Mesothelial cell of epicardium (in vitro differentiated cells): ENCODE measurements at places on chromosomes 16 and 17.

GRCh38 chr17:5509482-5509881, 23.1 kb downstream of the MIS12 start:
- no peak for DNase-seq

- no peak for DNase-seq
These were observed 16.8 kb downstream of the POLR3E start for GRCh38 chr16:22313876-22314470.

DNA sequence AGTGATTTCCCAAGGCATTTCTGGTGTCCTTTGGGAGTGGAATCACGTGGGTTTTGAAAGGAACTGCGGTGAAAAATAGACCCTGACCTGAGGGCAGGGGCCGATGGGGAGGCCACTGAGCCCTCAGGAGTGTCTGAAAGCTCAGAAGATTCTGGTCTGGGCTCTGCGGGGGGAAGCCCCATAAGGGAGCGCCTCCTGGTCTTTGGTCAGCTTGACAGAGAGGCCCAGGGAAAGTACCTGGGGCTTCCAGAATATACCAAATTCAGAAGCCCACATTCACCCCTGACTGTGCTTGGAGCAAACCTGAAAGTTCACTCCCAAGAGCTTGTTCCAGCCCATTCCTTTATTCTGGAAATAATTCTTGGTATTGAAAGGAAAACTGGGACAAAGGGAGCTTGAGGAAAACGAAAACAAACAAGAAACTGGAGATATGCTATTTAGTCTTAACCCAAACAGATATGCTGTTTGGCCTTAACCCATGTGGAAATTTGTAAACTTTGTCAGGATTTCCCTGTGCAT, 23.2 kb upstream of the NAGLU start:
- no peak for DNase-seq

DNA sequence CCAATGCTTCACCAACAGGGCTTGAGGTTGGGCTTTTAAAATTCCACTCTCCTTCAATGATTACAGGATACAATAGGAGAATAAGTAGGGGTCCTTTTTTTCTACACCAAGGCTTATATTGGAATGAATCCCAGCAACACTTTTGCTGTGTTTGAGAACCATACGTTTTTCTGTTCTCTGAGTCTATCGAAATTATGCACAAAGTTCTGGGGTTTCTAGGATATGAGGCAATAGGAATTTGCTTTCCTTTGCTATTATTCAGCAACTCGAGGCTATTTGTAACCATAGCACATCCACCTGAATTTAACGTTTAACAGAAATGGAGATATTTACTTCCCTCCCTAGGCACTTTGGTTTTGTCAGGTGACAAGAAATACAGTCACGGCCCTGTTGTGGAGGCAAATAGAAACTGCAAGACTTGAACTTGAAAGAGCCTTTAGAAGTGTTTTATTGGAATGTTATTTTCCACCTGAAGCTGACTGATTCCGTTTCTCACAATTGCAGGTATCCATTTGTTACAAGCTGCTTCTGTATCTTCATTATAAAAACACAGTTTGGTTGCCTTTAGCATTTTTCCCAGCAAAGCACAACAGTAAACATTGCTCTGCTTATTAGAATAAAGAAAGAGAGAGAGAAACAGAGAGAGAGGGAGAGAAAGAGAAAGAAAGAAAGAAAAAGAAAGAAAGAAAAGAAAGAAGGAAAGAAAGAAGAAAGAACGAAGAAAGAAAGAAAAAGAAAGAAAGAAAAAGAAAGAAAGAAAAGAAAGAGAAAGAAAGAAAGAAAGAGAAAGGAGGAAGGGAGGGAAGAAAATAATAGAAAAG, 109.6 kb downstream of the HS3ST3A1 start:
- no peak for DNase-seq

DNA sequence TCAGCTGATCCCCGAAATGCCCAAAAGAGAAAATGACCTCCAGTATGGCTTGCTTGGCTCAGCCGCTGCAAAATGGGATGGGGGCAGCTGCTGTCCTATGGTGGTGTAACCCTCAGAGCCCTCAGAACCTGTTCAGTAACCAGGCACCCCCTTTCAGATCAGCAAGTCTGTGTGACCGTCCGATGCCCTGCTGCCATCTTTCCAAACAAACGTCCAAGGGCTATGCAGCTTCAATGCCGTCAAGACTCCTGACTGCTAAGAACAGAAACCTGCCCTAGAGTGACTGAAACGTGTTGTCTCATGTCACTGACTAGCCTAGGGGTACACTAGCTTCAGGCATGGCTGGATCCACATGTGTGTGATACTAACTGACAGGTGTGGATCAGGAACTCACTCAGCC, 70.4 kb downstream of the GNAO1 start:
- DNase-seq, result no peak

- DNase-seq, result no peak
These were observed 9.0 kb upstream of the G6PC1 start for GRCh38 chr17:42891539-42892152.
